ENCODE measurements at places on chromosomes 16 and 17. TPM values are rescaled to one million over a fixed set of nuclear protein-coding genes. Genes with fewer than 3 reads are reported as not detected.

DNA sequence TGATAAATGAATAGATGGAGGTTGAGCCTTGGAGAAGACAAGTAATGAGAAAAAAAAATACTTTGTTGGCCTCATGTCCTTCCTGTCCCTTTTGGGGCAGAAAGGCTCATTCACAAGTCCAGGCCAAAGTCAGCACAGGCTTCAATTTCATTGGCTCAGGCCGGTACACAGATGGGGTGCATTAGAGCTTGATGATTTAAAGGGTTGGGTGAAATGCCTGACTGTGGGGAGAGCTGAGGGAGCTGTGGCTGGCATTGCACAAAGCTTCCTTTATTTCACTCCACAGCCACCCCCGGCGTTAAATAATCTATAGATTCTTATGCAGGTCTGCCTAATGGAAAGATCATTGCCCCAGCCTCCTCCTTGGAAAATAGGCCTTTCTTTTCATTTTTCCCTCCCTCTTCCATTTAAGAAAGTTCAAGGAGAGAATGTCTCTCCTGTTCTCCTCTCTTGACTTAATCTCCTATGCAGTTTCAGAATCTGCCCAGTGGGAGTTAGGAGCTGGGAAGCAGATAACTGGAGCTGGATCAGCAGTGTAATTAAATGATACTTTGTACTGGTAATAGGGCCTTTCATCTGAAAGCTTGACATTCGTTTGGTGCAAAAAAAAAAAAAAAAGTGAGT lies 24.4 kb downstream of the YPEL2 start:
- no peak overlapping the region for H3K4me3 ChIP-seq
- DNase-seq: no peak
- H3K36me3 ChIP-seq: peaks cover 18% of the 10 kb centered on the region
- H3K27me3 ChIP-seq: no peaks in the 10 kb centered on the region
- H3K4me1 ChIP-seq: peaks cover 51% of the 10 kb centered on the region

DNA sequence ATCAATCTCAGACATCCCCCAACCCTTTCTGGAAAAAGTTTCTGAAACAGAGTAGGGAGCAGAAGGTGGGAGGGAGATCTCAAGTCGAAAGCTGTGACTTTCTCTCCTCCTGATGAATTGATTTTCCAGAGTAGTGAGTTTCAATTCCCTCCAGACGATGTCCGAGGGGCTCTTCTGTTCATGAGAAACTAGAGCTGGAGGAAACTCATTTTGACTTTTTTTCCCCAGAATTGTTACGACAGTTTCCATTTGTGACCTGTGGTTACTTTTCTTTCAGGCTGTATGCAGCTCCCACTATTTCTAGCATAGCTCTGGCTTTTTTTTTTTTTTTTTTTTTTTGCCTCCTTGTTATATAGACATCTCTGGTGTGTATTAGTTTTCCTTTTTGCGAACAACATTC lies 422.1 kb upstream of the SALL1 start:
- H3K27ac ChIP-seq: no peak overlapping the region
- peaks cover 3% of the 10 kb centered on the region for H3K27me3 ChIP-seq
- no peak for DNase-seq

DNA sequence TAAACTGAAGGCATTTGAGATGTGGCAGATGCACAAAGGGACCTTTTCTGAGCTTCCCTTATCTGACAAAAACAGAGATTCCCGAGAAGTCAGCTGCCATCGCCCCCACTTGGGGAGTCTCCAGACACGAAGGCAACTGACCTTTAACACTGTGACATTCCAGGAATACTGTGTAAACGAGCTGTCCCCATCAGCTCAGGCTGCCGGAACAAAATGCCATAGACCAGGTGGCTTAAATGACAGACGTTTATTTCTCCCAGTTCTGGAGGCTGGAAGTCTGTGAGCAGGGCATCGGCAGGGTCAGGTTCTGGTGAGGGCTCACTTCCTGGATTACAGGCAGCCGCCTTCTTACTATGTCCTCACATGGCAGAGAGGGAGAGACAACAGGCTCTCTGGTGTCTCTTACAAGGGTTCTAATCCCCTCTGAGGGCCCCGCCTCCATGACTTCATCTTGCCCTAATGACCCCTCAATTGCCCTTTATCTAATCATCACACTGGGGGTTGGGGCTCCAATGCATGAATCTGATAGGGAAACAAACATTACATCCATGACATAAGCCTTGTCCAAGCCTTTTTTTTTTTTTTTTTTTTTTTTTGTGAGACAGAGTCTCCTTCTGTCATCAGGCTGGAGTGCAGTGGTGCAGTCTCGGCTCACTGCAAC lies 178.5 kb upstream of the RPL38 start:
- H3K36me3 ChIP-seq: no peaks in the 10 kb centered on the region
- DNase-seq: peak; percentile 23
- H3K4me1 ChIP-seq: peaks cover 6% of the 10 kb centered on the region
- peaks cover 2% of the 10 kb centered on the region for H3K27me3 ChIP-seq
- no peak overlapping the region for H3K4me3 ChIP-seq

GRCh38 chr16:56936491-56936890 lies 4.5 kb downstream of the HERPUD1 start:
- H3K4me3 ChIP-seq: no peak overlapping the region
- no peaks in the 10 kb centered on the region for H3K27me3 ChIP-seq
- peaks cover 55% of the 10 kb centered on the region for H3K4me1 ChIP-seq
- H3K36me3 ChIP-seq: peaks cover 34% of the 10 kb centered on the region
- H3K27ac ChIP-seq: no peak overlapping the region

GRCh38 chr16:14121142-14121541 lies 50.0 kb downstream of the MRTFB start:
- DNase-seq: no peak
- no peak overlapping the region for H3K27ac ChIP-seq
- H3K4me3 ChIP-seq: no peak overlapping the region
- H3K27me3 ChIP-seq: no peaks in the 10 kb centered on the region
- H3K4me1 ChIP-seq: peaks cover 7% of the 10 kb centered on the region

GRCh38 chr16:58515125-58515870 lies at the start of gene SETD6:
SETD6 (plus strand) TSS chr16:58515517; CDS start chr16:58515538, 21 bp downstream.
- H3K36me3 ChIP-seq: peaks cover 35% of the 10 kb centered on the region
- no peaks in the 10 kb centered on the region for H3K27me3 ChIP-seq
- peaks cover 32% of the 10 kb centered on the region for H3K4me1 ChIP-seq
- H3K27ac ChIP-seq: peak within 1 kb of the TSS; percentile 76
- peak within 1 kb of the TSS; percentile 80 for H3K4me3 ChIP-seq
- DNase-seq: peak; percentile 83

GRCh38 chr16:85220125-85220839 lies 108.0 kb upstream of the CIBAR2 start:
- H3K27ac ChIP-seq: no peak overlapping the region
- peak overlapping the region; percentile 18 for H3K4me3 ChIP-seq
- H3K27me3 ChIP-seq: no peaks in the 10 kb centered on the region
- H3K4me1 ChIP-seq: peaks cover 39% of the 10 kb centered on the region
- DNase-seq: peak; percentile 22

DNA sequence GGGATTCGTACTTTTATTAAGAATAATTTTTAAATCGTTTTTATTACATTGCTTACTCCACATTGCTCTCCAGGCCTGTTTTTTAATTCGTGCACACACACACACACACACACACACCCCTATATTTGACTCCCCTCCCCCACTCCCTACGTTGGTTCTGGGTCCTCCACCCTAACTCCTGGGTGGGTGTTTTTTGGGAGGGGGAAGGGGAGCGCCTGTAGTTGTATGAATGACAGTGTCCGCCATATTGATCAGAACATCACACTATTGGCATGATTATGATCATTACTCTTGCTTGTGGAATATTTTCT lies 1.3 kb downstream of the GNAO1 start:
- H3K27me3 ChIP-seq: peaks cover 57% of the 10 kb centered on the region
- no peaks in the 10 kb centered on the region for H3K4me1 ChIP-seq
- H3K4me3 ChIP-seq: no peak overlapping the region
- H3K27ac ChIP-seq: no peak overlapping the region

- H3K27ac ChIP-seq: no peak overlapping the region
- no peaks in the 10 kb centered on the region for H3K36me3 ChIP-seq
- H3K4me3 ChIP-seq: no peak overlapping the region
- no peak for DNase-seq
These were observed 2227.2 kb downstream of the TP53TG3F start for GRCh38 chr16:35686595-35686994.

DNA sequence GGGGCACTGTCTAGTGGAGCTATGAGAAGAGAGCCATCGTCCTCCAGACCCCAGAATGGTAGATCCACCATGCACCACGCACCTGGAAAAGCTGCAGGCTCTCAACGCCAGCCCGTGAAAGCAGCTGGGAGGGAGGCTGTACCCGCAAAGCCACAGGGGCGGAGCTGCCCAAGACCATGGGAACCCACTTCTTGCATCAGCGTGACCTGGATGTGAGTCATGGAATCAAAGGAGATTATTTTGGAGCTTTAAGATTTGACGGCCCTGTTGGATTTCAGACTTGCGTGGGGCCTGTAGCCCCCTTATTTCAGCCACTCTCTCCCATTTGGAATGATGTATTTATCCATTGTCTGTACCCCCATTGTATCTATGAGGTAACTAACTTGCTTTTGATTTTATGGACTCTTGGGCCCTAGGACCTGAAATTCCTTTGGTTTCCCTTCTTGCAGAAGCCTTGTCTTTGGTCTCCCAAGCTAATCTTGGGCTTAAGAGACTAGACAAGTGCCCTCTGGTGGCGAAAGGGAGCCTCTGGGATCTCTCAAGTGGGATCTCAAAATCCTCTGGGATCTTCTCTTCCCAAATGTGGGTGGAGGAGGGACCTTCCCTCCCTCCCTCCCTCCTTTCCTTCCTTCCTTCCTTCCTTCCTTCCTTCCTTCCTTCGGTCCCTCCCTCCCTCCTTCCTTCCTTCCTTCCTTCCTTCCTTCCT lies 58.2 kb upstream of the HAPSTR1 start:
- peak; percentile 76 for DNase-seq
- H3K4me1 ChIP-seq: no peaks in the 10 kb centered on the region
- peaks cover 6% of the 10 kb centered on the region for H3K27me3 ChIP-seq
- H3K27ac ChIP-seq: no peak overlapping the region
- no peak overlapping the region for H3K4me3 ChIP-seq
- H3K36me3 ChIP-seq: no peaks in the 10 kb centered on the region

GRCh38 chr17:83013779-83014117 lies 65.7 kb upstream of the METRNL start:
- H3K4me3 ChIP-seq: no peak overlapping the region
- peaks cover 3% of the 10 kb centered on the region for H3K36me3 ChIP-seq
- H3K27me3 ChIP-seq: no peaks in the 10 kb centered on the region
- no peak overlapping the region for H3K27ac ChIP-seq
- H3K4me1 ChIP-seq: peaks cover 8% of the 10 kb centered on the region

GRCh38 chr17:6018788-6019187 lies 51.4 kb upstream of the WSCD1 start:
- H3K27ac ChIP-seq: no peak overlapping the region
- H3K36me3 ChIP-seq: no peaks in the 10 kb centered on the region
- peaks cover 13% of the 10 kb centered on the region for H3K27me3 ChIP-seq
- no peak overlapping the region for H3K4me3 ChIP-seq
- DNase-seq: no peak

- H3K4me1 ChIP-seq: peaks cover 42% of the 10 kb centered on the region
- peak overlapping the region; percentile 94 for H3K4me3 ChIP-seq
- H3K36me3 ChIP-seq: peaks cover 3% of the 10 kb centered on the region
These were observed 1.6 kb upstream of the ATP6V0C start for GRCh38 chr16:2511996-2512734.

DNA sequence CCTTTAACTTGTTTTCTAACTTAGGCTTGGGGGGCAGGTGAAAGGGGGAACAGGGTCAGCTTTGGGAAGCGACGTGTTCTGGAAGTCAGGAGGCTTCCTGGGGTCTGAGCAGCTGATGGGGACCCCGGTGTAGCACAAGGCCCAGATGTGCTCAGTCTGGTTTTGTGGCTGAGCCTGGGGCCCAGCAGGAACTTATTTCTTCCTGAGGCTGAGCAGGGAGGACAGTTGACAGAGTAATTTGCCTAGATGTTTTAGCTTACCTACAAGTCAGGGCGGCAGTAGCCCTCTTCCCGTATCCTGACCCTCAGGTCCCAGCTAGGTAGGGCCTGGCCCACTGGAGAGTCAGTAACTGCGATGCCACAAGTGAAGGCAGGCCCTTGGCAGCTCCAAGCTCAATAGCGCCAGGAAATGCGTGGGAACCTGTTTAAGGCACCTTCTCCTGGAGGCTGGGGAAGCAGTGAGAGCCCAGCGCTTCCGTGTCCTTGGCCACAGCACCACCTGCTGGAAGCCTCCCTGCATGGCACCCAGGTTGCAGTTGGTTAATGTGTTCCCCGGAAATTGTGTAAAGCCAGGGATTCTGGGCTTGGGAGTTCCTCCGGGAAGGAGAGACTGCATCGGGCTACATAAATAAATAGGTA lies 5.2 kb downstream of the CCR7 start:
- DNase-seq: peak; percentile 90
- no peak overlapping the region for H3K27ac ChIP-seq
- 0 out of 2 replicates have a peak, but pooled peaks cover 3% of the 10 kb centered on the region for H3K27me3 ChIP-seq
- H3K36me3 ChIP-seq: no peaks in the 10 kb centered on the region

GRCh38 chr17:40134184-40134583 lies 6.2 kb upstream of the CASC3 start:
- H3K36me3 ChIP-seq: peaks cover 76% of the 10 kb centered on the region
- no peak overlapping the region for H3K27ac ChIP-seq
- H3K4me3 ChIP-seq: no peak overlapping the region
- no peak for DNase-seq
- H3K27me3 ChIP-seq: no peaks in the 10 kb centered on the region

DNA sequence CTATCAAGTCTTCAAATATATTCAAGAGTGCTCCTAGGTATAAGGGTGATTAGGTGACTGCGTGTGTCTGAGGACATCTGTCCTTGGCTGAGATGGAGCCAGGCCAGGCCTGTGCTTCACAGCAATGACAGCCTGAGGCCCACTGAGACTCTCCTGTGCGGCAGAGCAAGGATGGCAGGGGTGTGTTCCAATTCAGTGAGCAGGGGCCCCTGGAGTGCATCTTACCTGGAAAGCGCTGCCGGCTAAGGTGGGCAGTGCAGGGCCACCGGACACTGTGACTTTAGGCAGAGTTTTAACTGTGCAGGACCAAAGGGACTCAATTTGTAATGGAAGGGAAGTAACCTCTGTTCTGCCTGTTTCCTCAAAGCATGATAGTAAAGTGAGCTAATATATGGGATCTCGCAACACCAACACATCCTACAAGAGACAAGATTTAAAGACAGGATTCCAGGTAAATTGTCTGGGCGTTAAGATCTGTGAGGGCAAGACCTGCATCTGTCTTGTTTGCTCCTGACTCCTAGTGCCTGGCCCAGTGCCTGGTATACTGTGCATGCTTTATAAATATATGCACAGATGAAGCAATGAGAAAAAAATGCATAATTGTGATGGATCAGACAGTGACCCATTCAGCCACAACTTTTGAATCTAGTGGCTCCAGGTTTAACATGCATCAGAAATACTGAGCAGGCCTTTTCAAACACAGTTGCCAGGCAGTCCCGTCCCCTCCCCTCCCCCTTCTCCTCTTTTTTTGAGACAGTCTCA lies 86.7 kb downstream of the MRC2 start:
- peaks cover 68% of the 10 kb centered on the region for H3K27me3 ChIP-seq
- H3K4me1 ChIP-seq: no peaks in the 10 kb centered on the region
- DNase-seq: no peak
- H3K27ac ChIP-seq: no peak overlapping the region
- H3K36me3 ChIP-seq: no peaks in the 10 kb centered on the region

- no peak overlapping the region for H3K27ac ChIP-seq
- DNase-seq: no peak
- no peaks in the 10 kb centered on the region for H3K36me3 ChIP-seq
- H3K4me3 ChIP-seq: no peak overlapping the region
- H3K4me1 ChIP-seq: no peaks in the 10 kb centered on the region
These were observed 1.7 kb downstream of the JPH3 start for GRCh38 chr16:87603684-87604633.

The CACNB1 gene
- 0.75 TPM for total RNA-seq

The GRAPL gene
- not detected for total RNA-seq

The C16orf46 gene
- 0.38 TPM for total RNA-seq

The SDR42E1 gene
- total RNA-seq: 0.01 TPM

The ADORA2B gene
- total RNA-seq: 6.7 TPM

The NUDT16L1 gene
- total RNA-seq: 40.5 TPM

The WNT9B gene
- not detected for total RNA-seq

The FOXF1 gene
- not detected for total RNA-seq

The SLFN14 gene
- not detected for total RNA-seq

The ERN1 gene
- total RNA-seq: 4.1 TPM

The NUDT7 gene
- total RNA-seq: 14.3 TPM
